ENCODE measurements at places on chromosomes 2 and 18. TPM values are rescaled to one million over a fixed set of nuclear protein-coding genes. Genes with fewer than 3 reads are reported as not detected.

Gene RASGRP3
- 1.6 TPM for total RNA-seq

Gene AGXT
- not detected for total RNA-seq

Gene HIBCH
- total RNA-seq, result 19.3 TPM

Gene ZDBF2
- 10.9 TPM for total RNA-seq

Gene MAP3K19
- total RNA-seq, result not detected

Gene SLC38A11
- not detected for total RNA-seq

Gene CCL20
- 7.5 TPM for total RNA-seq

Gene EPHA4
- total RNA-seq, result 2.3 TPM

Gene EVX2
- not detected for total RNA-seq

Gene TBR1
- total RNA-seq, result not detected

Gene CD8B
- 321 TPM for total RNA-seq

Gene LAMA1
- total RNA-seq, result not detected

Gene ZNF521
- not detected for total RNA-seq

Gene RBKS
- 8.9 TPM for total RNA-seq

Gene SPATA3
- total RNA-seq, result 0.59 TPM

Gene ABCG8
- not detected for total RNA-seq

Gene MROH2A
- total RNA-seq, result not detected

Gene NGEF
- not detected for total RNA-seq

Gene MC5R
- not detected for total RNA-seq

Gene KCNG2
- total RNA-seq, result not detected

Gene CD207
- not detected for total RNA-seq

Gene BMP10
- total RNA-seq, result not detected

Gene GKN2
- not detected for total RNA-seq

Gene MDH1B
- total RNA-seq, result 0.56 TPM

Gene PSMA8
- 1.3 TPM for total RNA-seq

Gene CGREF1
- 3.7 TPM for total RNA-seq

Gene HJURP
- 83.6 TPM for total RNA-seq

Gene CPO
- not detected for total RNA-seq

Gene CWC22
- total RNA-seq, result 23.4 TPM

Gene DNAJC5G
- not detected for total RNA-seq

Gene LRRC30
- total RNA-seq, result not detected

Gene REEP1
- 0.25 TPM for total RNA-seq

Gene ASB18
- total RNA-seq, result not detected

Gene CHPF
- total RNA-seq, result 18.4 TPM

Gene CIAO1
- 72.1 TPM for total RNA-seq

Gene GCG
- not detected for total RNA-seq

Gene TWIST2
- total RNA-seq, result not detected

Gene CNTNAP5
- total RNA-seq, result not detected

Gene DSG1
- total RNA-seq, result not detected

Gene GALNT5
- not detected for total RNA-seq

Gene GPR39
- total RNA-seq, result not detected

Gene ACTG2
- total RNA-seq, result 0.27 TPM

Gene FAM237A
- total RNA-seq, result not detected

Gene QPCT
- total RNA-seq, result 0.56 TPM

Gene ASAP2
- total RNA-seq, result not detected

Gene SYT4
- not detected for total RNA-seq

Gene CFAP221
- total RNA-seq, result not detected

Gene PTH2R
- not detected for total RNA-seq

Gene RGPD4
- not detected for total RNA-seq

Gene REG1B
- not detected for total RNA-seq

Gene ACOXL
- 0.56 TPM for total RNA-seq

Gene WBP1
- total RNA-seq, result 23.0 TPM

Gene SULT1C4
- total RNA-seq, result not detected

Gene TUBA3E
- total RNA-seq, result not detected

Gene CCDC121
- total RNA-seq, result 0.40 TPM

Gene CNDP1
- not detected for total RNA-seq

Gene NTSR2
- not detected for total RNA-seq

Gene CYP27A1
- total RNA-seq, result 0.14 TPM

Measured in activated CD8-positive, alpha-beta T cell treated with anti-CD3 and anti-CD28 coated beads for 36 hours (primary cell).